ENCODE measurements at places on chromosomes 6 and 20. TPM values are rescaled to one million over a fixed set of nuclear protein-coding genes. Genes with fewer than 3 reads are reported as not detected.

DNA sequence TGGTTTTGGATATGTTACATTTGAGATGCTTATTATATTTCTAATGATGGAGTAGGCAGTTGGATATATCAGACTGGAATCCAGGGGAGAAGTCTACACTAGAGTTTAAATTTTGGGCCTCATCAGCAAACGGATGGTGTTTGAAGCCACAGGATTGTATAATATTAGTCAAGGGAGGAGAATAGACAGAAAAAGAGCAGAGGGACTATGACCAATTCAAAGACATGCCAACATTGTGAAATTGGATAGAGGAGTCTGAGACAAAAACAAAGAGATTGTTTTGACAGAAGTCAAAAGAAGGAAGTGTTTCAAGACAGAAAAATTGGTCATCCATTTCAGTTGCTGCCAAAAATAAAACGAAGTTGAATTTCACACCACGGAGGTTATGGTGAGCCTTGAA is 66.5 kb downstream of the NOX3 start:
- no peak for DNase-seq

- DNase-seq, result no peak
These were observed 39.2 kb downstream of the TMEM242 start for GRCh38 chr6:157283900-157284737.

DNA sequence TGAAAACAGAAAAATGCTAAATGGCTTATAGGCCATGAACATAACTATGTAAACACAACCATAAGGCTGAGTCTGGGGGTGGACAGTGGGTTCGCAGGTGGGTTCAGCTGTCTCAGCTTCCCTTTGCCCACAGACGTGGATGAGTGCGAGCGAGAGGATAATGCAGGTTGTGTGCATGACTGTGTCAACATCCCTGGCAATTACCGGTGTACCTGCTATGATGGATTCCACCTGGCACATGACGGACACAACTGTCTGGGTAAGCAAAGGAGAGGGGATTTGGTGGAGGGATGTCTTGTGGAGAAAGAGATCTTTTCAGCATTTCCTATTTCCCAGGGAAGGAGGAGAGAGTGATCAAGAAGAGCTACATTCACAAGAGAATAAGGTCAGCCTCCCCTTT is 14.7 kb downstream of the SCUBE3 start:
- DNase-seq, result no peak

- DNase-seq, result no peak
These were observed 201.7 kb upstream of the PREP start for GRCh38 chr6:105604587-105604884.

DNA sequence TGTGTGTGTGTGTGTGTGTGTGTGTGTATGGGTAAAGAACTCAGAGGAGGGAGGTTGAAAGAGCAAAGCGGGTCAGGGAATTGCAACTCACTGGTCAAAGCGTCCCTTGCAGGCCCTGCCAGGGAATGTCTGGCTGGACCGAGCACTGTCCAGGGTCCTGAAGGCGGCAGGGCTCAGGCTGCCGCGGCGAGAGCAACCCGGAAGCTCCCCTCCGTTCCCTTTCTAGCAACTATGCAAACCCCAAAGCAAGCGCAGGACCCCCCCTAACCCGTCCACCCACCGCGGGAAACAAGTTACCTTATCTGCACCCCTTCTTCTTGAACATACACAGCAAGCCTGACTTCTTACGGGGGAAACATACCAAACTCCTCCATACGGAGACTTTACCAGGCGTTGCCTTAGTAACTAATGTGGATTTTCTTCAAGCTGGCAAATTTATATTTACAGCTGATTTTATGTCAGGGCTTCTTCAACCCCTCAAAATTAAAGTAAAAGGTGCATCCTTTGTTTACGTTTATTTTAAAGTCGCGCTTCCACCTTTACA is 538 bp upstream of the GRM1 start:
- peak; percentile 36 for DNase-seq

DNA sequence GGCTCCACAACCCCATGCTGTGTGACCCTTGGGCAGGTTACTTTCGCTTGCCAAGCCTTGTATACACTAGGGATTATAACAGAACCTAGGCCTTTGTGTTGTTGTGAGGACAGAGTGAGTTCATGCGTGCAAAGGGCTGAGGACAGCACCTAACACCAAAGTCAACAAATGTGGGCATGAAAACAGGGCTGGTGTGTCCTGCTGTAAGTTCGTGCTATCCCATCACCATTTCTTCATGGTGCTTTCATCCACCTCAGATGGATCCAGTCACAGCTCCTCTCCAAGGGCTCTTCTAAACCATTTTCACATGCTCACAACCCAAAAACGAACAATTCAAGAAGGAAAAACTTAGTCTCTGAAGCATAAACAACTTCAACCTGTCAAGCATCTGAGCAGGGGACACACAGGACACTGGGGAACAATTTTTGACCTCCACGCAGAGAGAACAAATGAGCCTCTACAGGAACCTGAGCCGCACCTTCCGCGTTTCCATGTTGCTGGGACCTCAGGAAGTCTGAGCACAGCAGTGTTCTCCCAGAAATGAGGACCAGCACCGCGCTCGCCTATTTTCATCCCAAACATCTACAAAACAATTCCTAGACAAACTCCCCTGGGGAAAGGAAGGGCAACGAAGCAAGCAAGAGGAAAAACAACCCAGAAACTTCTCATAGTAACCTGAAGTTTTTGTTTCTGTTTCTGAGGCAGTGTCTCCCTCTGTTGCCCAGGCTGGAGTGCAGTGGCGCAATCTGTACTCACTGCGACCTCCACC is 3.1 kb downstream of the LRP11 start:
- peak; percentile 95 for DNase-seq

- peak; percentile 16 for DNase-seq
These were observed 108.2 kb downstream of the PLG start for GRCh38 chr6:160810238-160810637.

- DNase-seq, result no peak
These were observed 8.7 kb downstream of the RNF24 start for GRCh38 chr20:4006640-4007039.

DNA sequence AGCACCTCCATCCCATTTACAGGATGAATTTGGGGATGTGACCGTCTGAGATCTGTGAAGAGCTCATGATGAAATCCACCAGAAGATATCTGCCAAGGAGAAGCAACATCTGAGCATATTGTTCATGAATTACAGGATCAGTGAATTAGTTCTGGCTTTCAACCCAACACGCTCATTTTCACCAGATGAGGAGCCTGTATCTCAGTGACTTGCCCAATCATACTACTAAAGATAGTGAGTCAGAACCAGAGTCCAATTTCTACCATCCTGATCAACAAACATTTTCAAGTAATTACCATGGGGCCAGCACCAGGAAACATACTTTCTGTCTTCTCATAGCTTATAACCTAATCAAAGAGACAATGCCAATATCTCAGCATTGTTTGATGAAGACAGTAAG is 116.6 kb downstream of the ZDHHC14 start:
- no peak for DNase-seq

GRCh38 chr6:63372951-63373533 is 53.3 kb upstream of the LGSN start:
- DNase-seq, result no peak

ENPP4 gene
- polyA plus RNA-seq, result 0.04 TPM

CD93 gene
- not detected for polyA plus RNA-seq

HLA-DQB1 gene
- polyA plus RNA-seq, result not detected

MAP3K7 gene
- polyA plus RNA-seq, result 22.0 TPM

GPR63 gene
- polyA plus RNA-seq, result 0.01 TPM

UBE3D gene
- 3.4 TPM for polyA plus RNA-seq
